ENCODE measurements at places on chromosomes 12 and 14.

- peak; percentile 66 for DNase-seq
Observed at GRCh38 chr12:108773798-108774788, 42.8 kb upstream of the CORO1C start.

GRCh38 chr14:71324767-71325272 lies 417.6 kb downstream of the PCNX1 start:
- peak; percentile 19 for DNase-seq

GRCh38 chr12:70402597-70402996 lies 36.5 kb downstream of the KCNMB4 start:
- DNase-seq = no peak

DNA sequence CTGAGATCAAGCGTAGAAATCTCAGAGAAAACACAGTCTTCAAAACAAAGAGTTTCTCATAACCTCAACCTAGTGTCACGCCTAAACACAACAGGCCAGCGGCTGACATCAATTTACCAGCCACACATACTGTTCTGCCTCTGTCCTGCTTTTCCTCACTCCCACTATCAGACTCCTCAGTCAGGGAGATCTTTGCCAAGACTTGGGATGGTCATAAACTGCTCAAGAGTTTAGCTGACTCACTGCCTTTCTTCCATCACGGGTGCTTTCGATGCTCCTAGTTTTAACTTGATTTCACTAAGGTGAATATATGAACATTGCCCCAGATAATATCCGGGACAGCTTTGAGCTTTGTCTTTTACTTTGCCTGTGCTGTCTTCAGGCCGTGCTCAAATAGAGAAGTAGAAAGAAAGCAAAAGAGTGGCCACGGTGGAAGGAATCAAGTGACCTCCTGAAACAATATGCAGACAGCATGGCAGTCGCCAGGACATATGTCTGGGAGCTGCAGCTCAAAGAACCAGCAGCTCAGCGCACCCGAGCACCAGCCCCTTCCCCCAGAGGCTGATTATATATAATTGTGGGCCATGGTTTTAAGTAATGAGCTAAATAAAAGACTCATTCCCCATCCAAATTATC lies 12.1 kb downstream of the MDM1 start:
- no peak for DNase-seq

- DNase-seq = no peak
Observed at GRCh38 chr12:93848523-93849101, 171.4 kb downstream of the CRADD start.

DNA sequence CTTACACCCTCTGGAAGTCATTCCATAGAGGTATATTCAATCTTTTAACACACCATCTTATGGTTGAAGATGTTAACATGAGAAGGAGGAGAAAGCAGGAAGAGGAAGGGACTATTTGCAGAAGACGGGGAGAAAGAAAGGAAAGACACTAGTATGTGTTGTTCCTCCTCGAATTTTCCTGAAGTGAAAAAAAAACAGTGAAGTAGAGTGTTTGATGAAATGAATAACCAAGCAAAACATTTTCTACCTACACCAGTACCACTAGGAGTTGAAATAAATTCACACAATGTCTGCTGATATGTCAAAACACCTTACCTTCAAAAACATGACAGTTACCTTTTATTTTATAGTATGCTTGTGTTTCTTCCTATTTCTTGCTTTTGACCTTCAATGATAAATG lies 1.4 kb upstream of the CNOT2 start:
- DNase-seq = no peak

DNA sequence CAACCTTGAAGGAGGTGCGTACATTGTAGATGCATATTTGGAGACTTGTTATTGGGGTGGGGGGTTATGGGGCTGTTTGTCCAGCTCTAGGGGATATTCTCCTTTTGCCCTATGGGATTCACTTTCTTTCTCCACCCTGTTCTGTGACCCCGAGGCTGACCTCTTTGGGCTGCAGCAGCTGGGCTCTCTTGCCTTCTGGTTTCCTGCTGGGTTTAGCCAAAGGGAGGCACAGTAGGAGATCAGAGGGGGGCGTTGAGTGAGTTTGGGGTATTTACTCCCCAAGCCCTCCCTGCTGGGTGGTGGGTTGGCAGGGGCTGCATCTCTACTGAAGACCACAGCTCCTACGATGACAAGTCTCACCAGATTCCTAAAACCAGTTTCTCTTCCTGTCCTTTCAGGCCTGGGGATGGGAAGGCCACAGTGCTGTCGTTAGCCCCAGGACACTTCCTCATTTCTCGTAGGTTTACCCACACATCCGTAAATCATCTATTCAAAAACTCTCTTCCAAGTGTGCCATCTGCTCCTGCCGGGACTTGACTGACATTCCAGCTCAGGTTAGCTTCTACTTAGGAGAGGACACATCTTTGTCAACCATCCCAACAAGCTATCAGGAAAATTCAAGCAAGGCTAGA lies 127.1 kb downstream of the TMEM30B start:
- no peak for DNase-seq

- no peak for DNase-seq
Observed at GRCh38 chr12:109773384-109774011, 59.7 kb downstream of the TRPV4 start.

GRCh38 chr14:34059037-34059924 lies 108.4 kb upstream of the EGLN3 start:
- DNase-seq = peak; percentile 13

GRCh38 chr14:79809849-79810612 lies 401.3 kb downstream of the DIO2 start:
- peak; percentile 41 for DNase-seq

- DNase-seq = no peak
Observed at GRCh38 chr14:59600211-59600945, 23.8 kb upstream of the CCDC175 start.

DNA sequence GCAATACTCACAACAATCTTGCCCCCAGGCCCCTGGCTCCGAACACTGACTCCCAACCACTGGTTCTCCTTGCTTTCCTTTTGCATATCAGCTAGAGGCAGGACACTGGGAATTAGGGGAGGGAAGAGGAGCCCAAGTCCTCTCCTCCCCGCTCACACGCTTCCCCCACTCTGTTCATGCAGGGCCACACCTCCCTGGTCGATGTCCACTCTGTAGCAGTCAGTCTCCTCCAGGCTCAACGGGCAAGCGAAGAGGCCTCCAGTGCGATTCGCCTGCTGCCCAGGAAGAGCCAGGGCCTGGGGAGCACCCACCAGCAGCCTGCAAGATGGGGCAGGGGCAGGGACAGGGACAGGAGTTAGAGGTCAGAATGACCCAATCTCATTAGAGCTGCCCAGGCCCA lies 4.8 kb downstream of the ITGA7 start:
- DNase-seq = no peak

- DNase-seq = peak; percentile 88
Observed at GRCh38 chr14:34873589-34874385, 1.4 kb downstream of the BAZ1A start.
